Spinal cord (tissue), 10 donors: ENCODE measurements at places on chromosomes 5 and 9.

DNA sequence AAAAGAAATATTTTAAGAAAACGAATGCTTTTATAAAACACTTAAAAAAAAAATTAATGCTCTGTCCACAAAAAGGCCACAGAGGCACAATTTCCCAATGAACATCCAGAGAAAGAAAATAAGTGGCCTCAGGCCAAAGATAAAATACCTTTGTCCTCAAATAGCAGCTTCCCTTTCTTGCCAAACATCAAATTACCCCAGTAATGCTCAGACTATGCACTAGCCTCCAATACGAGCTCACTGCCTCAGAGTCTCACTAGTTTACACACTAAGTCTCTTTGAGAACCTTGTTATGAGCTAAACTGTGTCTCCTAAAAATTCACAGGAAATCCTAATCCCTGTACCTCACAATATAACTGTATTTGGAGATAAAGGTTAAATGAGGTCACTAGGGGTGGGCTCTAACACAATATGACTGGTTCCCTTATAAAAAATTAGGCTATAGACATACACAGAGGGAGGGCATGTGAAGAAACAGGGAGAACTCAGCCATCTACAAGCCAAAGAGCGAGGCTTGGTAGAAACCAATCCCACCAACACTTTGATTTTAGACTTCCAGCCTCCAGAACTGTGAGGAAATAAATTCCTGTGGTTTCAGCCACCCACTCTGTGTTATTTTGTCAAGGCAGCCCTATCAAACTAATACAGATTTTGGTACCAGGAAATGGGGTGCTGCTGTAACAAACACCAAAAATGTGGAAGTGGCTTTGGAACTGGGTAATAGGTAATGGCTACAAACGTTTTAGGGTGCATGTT is 4.4 kb downstream of the MPDZ start:
- no peak overlapping the region for H3K4me3 ChIP-seq
- no peaks in the 10 kb centered on the region for H3K27me3 ChIP-seq
- no peaks in the 10 kb centered on the region for H3K36me3 ChIP-seq

GRCh38 chr5:57434227-57434640 is 48.4 kb downstream of the ACTBL2 start:
- no peak for DNase-seq
- H3K4me1 ChIP-seq = no peaks in the 10 kb centered on the region
- H3K27me3 ChIP-seq = no peaks in the 10 kb centered on the region

DNA sequence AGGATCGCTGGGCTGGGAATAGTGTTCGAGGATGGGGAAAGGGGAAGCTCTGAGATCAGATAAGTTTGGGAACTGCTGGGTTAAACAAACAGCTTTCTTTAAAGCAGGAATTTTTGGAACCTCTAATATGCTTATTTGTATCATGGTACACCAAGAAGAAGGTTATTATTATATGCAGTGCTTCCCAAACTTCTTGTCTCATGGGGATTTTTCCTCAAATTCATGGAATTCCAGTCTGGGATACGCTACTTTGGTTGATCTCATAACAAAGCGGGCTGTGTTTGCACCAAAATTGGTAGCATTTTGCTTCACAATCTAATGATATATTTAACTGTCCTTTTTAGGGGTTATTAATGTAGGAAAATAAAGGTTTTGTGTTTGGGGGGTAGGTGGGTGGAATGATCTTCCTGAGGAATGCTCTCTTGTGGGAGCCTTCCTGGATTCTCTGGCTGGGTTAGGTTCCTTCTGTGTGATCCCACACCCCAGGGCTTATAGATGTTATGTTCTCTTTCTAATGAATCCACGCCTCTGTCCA is 116.2 kb upstream of the PANK3 start:
- H3K4me1 ChIP-seq = no peaks in the 10 kb centered on the region
- peaks cover 3% of the 10 kb centered on the region for H3K27me3 ChIP-seq
- H3K27ac ChIP-seq = no peak overlapping the region
- no peak overlapping the region for H3K4me3 ChIP-seq
- H3K36me3 ChIP-seq = no peaks in the 10 kb centered on the region

DNA sequence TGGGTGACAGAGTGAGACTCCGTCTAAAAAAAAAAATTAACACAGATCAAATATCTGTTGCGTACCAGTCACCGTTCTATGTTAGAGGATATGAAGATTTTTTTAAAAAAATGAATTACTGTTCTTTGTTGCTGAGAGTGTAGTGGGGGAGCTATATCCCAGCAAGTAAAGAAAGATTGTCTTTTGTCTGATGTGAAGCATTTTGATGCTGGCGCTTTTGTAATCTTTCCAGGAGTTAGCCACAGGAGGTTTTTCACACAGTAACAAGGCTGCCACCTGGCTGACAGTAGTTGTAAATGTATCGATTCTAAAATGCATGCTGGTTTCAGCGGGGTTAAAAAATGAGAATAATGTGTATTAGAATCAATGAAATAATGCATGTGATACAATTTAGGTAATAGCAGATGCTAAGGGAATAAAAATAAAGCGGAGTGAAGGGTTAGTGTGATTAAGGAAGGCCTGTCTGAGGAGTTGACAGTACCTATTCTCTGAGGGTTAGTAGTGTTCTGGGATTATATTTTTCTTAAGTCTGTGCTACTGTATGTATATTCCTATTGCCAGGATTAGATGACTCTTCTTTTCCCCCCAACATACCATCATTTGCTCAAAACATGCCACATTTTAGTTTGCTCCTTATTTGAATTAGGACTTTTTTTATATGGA is 3.4 kb downstream of the LMNB1 start:
- peak; percentile 47 for DNase-seq
- H3K27ac ChIP-seq = no peak overlapping the region
- peak overlapping the region; percentile 14 for H3K4me3 ChIP-seq
- peaks cover 12% of the 10 kb centered on the region for H3K4me1 ChIP-seq

GRCh38 chr5:103889500-103890209 is 327.1 kb upstream of the NUDT12 start:
- H3K4me3 ChIP-seq = no peak overlapping the region
- H3K36me3 ChIP-seq = no peaks in the 10 kb centered on the region
- no peaks in the 10 kb centered on the region for H3K4me1 ChIP-seq

- DNase-seq = no peak
- H3K4me1 ChIP-seq = no peaks in the 10 kb centered on the region
- no peaks in the 10 kb centered on the region for H3K27me3 ChIP-seq
- H3K4me3 ChIP-seq = no peak overlapping the region
- H3K36me3 ChIP-seq = no peaks in the 10 kb centered on the region
Observed at GRCh38 chr5:178259623-178260536, 27.3 kb upstream of the PHYKPL start.

DNA sequence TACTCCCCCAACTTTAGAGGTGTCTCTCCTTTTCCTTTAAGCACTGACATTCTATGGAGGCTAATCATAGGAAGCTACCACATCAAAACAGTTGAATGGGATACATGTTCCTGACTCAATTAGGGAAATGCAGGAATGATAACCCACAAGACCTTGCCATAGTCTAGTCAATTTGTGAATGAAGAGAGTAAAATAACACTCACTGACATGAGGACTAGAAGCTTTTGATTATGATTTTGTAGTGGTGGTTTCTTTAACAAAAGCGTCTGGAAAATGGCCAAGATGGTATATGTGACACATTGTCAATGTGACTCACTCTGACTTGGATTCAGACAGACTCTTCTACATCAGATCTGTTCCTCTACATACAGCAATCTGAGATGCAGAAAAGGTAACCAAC is 13.7 kb upstream of the PRELID2 start:
- no peak overlapping the region for H3K4me3 ChIP-seq
- no peaks in the 10 kb centered on the region for H3K36me3 ChIP-seq
- no peaks in the 10 kb centered on the region for H3K4me1 ChIP-seq

GRCh38 chr5:111830333-111830732 is 73.3 kb upstream of the NREP start:
- H3K4me3 ChIP-seq = no peak overlapping the region
- DNase-seq = no peak
- H3K4me1 ChIP-seq = no peaks in the 10 kb centered on the region
- no peak overlapping the region for H3K27ac ChIP-seq
- H3K36me3 ChIP-seq = no peaks in the 10 kb centered on the region

- no peaks in the 10 kb centered on the region for H3K4me1 ChIP-seq
- H3K36me3 ChIP-seq = no peaks in the 10 kb centered on the region
- H3K4me3 ChIP-seq = no peak overlapping the region
- no peak for DNase-seq
Observed at GRCh38 chr5:4188704-4189103, 593.1 kb downstream of the IRX1 start.

GRCh38 chr5:107633171-107633901 is 37.4 kb downstream of the EFNA5 start:
- no peak overlapping the region for H3K4me3 ChIP-seq
- peaks cover 4% of the 10 kb centered on the region for H3K4me1 ChIP-seq
- no peaks in the 10 kb centered on the region for H3K27me3 ChIP-seq
- H3K36me3 ChIP-seq = no peaks in the 10 kb centered on the region

- no peak overlapping the region for H3K27ac ChIP-seq
- H3K4me1 ChIP-seq = peaks cover 8% of the 10 kb centered on the region
- no peak overlapping the region for H3K4me3 ChIP-seq
- H3K27me3 ChIP-seq = no peaks in the 10 kb centered on the region
- no peak for DNase-seq
Observed at GRCh38 chr9:112841261-112841660, 49.4 kb downstream of the SLC46A2 start.

DNA sequence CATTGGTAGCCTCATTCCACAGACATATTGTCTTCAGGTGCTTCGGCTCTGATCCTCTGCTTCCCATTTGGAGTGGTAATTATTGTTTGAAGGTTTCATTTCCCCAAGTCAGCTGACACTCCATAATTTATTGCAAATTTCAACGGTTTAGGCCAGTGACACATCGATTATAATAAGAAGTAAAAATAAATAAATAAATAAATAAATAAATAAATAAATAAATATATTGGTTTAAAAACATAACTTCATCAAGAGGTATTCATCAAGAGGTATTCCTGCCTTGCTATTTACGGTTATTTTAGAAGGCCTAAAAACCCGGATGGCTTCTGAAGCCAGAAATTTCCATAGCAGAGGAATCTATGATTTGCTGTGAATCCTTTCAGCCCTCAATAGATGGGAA is 273.1 kb downstream of the SLF1 start:
- H3K4me1 ChIP-seq = no peaks in the 10 kb centered on the region
- no peak overlapping the region for H3K27ac ChIP-seq
- H3K36me3 ChIP-seq = no peaks in the 10 kb centered on the region

DNA sequence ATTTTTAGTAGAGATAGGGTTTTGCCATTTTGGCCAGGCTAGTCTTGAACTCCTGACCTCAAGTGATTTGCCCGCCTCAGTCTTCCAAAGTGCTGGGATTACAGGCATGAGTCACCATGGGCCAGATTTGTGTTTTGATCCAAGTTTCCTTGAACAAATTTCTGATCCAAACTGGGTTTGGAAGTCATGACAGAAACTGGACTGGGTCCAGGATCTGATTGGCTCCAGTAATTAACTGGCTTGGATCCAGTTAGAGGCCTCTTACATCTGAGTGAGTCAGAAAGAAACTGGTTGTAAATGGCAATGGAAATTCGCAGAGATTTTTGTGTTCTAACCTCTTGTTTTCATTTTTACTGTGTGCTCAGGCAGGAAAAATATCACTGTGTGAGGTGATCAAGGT is 141.6 kb downstream of the SLC25A46 start:
- H3K36me3 ChIP-seq = no peaks in the 10 kb centered on the region
- no peak for DNase-seq
- no peak overlapping the region for H3K27ac ChIP-seq
- H3K27me3 ChIP-seq = no peaks in the 10 kb centered on the region

- H3K4me3 ChIP-seq = no peak overlapping the region
- DNase-seq = no peak
- H3K27ac ChIP-seq = no peak overlapping the region
- H3K36me3 ChIP-seq = peaks cover 49% of the 10 kb centered on the region
- H3K27me3 ChIP-seq = no peaks in the 10 kb centered on the region
- peaks cover 19% of the 10 kb centered on the region for H3K4me1 ChIP-seq
Observed at GRCh38 chr5:178123966-178124925, 6.6 kb upstream of the RMND5B start.

DNA sequence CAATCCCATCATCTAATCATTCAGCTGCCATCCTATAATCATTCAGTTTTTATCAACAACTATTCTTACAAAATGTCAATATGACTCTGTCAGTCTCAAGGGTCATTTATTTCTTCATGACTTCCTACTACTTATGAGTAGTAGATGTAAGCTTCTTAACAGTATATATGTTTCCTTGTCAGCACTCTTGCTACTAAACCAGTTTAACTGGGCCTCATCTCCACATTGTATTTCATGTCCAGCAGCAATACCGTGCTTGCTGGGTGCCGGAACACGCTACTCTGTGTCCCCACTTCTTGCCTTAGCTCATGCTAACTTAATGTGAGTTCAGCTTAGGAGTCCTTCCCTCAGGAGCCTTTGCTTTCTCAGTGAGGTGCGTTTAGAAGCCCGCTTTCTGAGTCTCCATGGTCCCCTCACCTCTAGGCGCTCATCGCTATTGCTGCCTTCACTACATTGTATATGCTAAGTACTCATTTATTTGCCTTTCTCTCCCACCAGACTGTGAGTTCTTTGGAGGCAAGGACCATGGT is 32.9 kb downstream of the ELL2 start:
- no peak overlapping the region for H3K27ac ChIP-seq
- H3K4me3 ChIP-seq = no peak overlapping the region
- no peak for DNase-seq
- H3K27me3 ChIP-seq = no peaks in the 10 kb centered on the region
- no peaks in the 10 kb centered on the region for H3K36me3 ChIP-seq
- no peaks in the 10 kb centered on the region for H3K4me1 ChIP-seq

DNA sequence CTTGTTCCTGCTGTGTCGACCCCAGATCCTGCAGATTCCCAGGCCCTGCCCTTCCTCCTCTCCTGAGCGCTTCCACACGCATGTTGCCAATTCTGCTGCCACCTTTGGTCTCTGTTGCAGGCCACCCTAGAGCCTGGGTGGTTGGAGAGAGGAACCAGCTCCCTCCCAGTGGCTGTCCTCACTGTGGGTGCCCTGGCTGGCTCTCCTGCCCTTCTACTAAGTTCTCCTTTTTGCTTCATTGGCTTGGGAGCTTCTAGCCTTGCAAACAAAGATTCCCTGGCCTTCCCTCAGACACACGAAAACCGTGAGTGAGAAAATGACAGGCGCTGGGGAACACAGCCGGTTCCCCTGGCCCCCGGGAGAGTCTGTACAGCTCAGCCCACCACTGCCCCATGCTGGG is 14.2 kb upstream of the NCS1 start:
- DNase-seq = no peak
- no peak overlapping the region for H3K27ac ChIP-seq
- H3K4me1 ChIP-seq = peaks cover 5% of the 10 kb centered on the region
- no peaks in the 10 kb centered on the region for H3K27me3 ChIP-seq

- no peak for DNase-seq
- no peaks in the 10 kb centered on the region for H3K36me3 ChIP-seq
- H3K27ac ChIP-seq = no peak overlapping the region
- H3K4me3 ChIP-seq = no peak overlapping the region
Observed at GRCh38 chr5:17379100-17379951, 118.7 kb upstream of the TAF11L2 start.

DNA sequence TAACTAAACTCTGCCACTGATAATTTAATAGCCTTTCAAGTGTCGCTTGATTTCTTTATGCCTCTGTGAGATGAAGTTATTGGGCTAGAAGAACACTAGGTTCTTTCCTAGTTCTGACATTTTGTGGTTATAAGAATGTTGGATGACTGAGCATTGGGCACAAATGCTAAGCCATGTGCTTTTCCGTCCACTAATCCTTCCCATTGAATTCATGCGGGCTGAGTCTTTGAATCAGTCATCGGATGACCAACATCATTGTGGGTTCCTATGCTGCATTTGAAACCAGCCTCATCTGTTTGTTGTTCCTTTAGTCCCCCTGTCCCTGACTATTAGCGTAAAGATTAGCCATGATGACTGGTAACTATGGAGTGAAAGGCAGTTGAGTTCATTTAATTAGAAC is 58.5 kb downstream of the ALDH1A1 start:
- H3K27ac ChIP-seq = no peak overlapping the region
- no peak overlapping the region for H3K4me3 ChIP-seq
- no peaks in the 10 kb centered on the region for H3K27me3 ChIP-seq
- no peaks in the 10 kb centered on the region for H3K4me1 ChIP-seq
- no peaks in the 10 kb centered on the region for H3K36me3 ChIP-seq
